ENCODE measurements at places on chromosomes 16 and 17.

DNA sequence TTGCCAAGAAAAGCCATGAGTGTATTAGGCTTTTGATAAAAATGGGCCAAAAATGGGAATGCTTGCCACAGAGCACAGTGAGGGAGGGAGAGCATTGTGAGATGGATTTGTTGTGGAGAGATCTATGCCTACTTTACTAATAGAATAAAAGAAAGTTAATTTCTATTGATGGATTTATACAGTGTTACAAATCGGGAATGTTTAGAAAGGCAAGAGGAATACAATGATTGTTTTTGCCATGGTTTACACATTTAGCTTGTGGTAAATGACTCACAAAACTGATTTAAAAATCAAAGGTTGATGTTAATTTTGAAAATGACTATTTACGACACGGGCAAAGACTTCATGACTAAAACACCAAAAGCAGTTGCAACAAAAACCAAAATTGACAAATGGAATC is 16.6 kb downstream of the CCL4 start:
- no peak for DNase-seq

DNA sequence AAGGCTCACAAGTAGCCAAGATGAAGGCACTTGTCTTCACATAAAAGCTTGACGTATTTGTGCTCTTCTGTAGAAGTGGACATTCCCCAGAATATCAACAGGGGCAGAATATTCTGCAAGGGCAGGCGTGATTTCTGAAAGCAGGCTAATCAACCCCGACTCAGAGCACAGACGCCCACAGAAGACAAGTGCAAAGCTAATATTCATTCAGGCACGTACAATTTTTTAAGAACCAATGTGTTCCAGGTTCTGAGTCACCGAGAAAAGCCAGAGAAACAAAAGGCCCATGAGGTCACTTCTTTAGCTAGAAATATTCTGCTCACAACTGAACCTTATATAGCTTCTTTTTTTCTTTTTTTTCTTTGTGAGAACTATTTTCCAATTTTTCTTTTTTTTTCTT is 121.6 kb downstream of the DNAH9 start:
- DNase-seq = no peak

GRCh38 chr17:76710863-76711611 is at the start of gene MXRA7:
Gene MXRA7, minus strand, starts transcription at chr17:76710965. Its CDS starts 19 bp downstream, at chr17:76710946.
- peak; percentile 43 for DNase-seq

- DNase-seq = no peak
These were observed at the start of gene MT1A for GRCh38 chr16:56637814-56638750. Gene MT1A, plus strand, starts transcription at chr16:56638666. Its CDS starts 73 bp downstream, at chr16:56638739.

GRCh38 chr16:73713778-73714495 is 582.7 kb upstream of the PSMD7 start:
- no peak for DNase-seq

DNA sequence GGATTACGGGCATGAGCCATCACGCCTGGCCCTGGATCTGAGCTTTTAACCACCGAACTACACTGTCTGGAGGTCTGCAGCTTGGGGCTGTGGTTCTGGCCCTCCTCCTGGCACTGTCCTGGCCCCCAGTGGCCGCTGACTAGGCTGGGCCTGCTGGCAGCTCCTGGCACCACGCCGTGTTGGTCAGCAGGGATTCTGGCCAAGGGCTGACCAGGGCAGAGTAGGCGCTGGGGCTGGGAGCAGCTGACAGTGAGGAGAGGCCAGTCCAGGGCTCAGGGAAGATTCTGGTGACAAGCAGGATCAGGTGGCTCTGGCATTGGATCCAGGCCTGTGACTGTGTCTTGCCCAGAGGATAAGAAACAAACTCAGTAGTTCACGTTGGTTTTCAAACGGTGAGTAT is 14.6 kb downstream of the EEF2K start:
- DNase-seq = no peak

- DNase-seq = no peak
These were observed 21.8 kb upstream of the ZKSCAN2 start for GRCh38 chr16:25279491-25279890.

Measured in NCI-H1105 (cell line).